ENCODE measurements at places on chromosomes 4 and X. TPM values are rescaled to one million over a fixed set of nuclear protein-coding genes. Genes with fewer than 3 reads are reported as not detected.

The MTNR1A gene
- polyA plus RNA-seq = 0.40 TPM

The VCX3A gene
- 0.29 TPM for polyA plus RNA-seq

The DUSP9 gene
- 3.1 TPM for polyA plus RNA-seq

The NLGN3 gene
- 148 TPM for polyA plus RNA-seq

The CYSLTR1 gene
- 2.4 TPM for polyA plus RNA-seq

The NSG1 gene
- 326 TPM for polyA plus RNA-seq

The IBSP gene
- polyA plus RNA-seq = 0.16 TPM

The CDKL2 gene
- polyA plus RNA-seq = 14.3 TPM

All from spinal cord (tissue), 10 donors.